LHCN-M2 (cell line): ENCODE measurements at places on chromosomes 13 and 19. TPM values are rescaled to one million over a fixed set of nuclear protein-coding genes. Genes with fewer than 3 reads are reported as not detected.

Gene PRR36
- total RNA-seq: not detected in 2 replicates

Gene GNA15
- 0.06 and 0.40 TPM in 2 replicates for total RNA-seq

GRCh38 chr13:39496506-39496905 lies 106.5 kb downstream of the LHFPL6 start:
- DNase-seq: no peak

DNA sequence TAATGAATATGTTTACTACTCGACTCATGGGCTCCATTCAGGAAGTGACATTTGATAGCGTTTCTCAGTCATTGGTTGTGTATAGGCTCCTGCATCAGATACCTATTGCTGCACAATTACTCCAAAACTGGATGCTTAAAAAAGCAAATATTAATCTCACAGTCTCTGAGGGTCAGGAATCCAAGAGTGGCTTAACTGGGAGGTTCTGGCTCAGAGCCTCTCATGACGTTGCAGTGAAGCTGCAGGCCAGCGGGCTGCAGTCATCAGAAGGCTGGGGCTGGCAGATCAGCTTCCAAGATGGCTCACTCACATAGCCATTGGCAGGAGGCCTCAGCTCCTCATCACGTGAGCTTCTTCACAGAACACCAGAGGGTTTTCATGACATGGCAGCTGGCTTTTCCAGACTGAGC lies 525.1 kb upstream of the NBEA start:
- DNase-seq: peak; percentile 70

DNA sequence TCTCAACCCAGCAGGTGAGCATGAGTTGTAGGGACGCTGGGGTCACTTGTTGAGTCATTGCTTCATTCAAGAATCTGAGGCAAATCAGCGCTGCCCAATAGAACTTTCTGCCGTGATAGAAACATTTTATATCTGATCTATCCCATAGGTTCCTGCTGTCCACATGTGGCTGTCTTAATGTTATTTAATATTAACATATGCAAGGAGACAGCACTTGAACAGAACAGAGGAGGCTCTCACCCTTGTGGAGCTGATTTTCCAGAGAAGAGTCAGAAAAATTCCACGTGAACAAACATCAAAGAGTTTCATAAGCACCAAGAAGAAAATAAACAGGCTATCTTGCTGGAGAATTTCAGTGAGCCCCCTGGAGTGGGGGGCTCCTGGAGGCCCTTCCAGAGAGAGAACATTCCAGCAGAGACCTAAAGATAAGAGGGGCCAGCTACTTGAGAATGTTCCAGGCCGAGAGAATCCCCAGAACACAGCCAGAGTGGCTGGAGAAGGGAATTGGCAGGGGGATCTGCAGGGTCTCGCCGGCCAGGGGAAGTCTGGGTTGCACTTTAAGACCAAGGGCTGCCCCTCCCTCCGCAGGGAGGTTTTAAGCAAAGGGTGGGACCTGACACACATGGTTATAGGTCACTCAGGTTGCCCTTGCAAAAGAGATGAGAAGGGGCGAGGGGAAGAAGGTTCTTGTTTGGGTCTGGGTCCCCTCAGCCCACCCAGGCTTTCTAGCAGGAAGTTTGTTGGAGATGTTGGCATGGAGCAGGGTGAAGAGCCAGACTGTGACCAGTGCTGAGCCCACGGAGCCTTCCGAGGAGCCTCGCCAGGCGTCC lies 135.7 kb downstream of the CRYL1 start:
- DNase-seq: no peak

DNA sequence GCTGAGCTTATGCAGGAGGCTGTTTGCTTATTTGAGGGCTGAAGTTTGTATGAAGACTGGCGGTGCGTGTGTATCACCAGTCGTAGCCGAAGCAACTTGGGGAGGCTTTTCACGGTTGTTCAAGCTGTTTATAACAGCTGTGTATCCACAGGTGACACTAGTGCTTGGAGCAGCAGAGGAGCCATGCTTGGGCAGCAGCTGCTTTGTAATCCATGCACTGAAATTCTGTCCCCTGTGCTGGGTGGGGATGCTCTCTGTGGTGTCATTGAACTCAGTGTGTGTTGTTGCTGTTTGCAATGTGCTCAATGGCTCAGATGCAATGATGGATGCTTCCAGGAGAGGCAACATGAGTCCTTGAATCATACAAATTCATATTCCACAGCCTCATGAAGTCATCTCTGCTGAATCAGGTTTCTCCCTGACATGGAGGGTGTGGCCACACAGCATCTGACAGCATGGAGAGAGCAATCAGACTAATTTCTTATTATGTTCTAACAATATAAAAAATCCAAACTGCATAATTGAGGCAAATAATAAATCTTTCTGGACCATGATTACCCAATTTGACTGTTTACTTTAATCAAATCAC lies 18.8 kb upstream of the GTF3A start:
- peak; percentile 11 for DNase-seq
